ENCODE measurements at places on chromosomes 5 and 9.
A peak's percentile ranks its signal among the peaks of the same experiment; 100 is the strongest.

DNA sequence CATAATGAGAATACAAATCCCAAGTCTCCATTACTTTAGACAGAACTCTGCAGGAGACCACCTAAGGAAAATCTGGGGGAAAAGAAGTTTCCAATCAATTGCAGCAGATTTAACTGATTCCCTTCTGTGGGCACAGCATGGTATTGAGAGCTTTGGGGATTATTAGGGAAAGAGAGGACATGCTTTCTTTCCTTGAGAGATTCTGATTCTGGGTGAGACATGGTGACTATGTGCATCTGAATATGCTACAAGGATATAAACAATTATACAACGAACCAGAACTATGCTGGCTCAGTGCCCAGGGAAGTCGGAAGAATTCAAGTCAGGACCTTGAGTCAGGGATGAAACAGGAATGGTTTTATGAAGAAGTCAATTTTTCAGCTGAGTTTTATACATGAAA, 183.7 kb downstream of the PDE4D start:
- DNase-seq: no peak

DNA sequence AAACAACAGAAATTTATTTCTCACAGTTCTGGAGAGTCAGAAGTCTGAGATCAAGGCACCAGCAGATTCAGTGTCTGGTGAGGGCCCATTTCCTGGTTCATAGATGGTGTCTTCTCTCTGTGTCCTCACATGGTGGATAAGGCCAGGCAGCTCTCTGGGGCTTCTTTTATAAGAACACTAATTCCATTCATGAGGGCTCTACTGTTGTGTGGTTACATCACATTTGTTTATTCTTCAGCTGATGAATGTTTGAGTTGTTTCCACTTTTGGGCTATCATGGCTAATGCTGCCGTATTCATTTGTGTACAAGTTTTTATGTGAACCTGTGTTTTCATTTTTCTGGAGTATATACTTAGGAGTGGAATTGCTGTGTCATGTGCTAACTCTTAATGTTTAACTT, 35.2 kb downstream of the DDX4 start:
- DNase-seq: no peak

- no peak for DNase-seq
These were observed 143.7 kb downstream of the ARHGAP26 start for GRCh38 chr5:142913728-142914338.

DNA sequence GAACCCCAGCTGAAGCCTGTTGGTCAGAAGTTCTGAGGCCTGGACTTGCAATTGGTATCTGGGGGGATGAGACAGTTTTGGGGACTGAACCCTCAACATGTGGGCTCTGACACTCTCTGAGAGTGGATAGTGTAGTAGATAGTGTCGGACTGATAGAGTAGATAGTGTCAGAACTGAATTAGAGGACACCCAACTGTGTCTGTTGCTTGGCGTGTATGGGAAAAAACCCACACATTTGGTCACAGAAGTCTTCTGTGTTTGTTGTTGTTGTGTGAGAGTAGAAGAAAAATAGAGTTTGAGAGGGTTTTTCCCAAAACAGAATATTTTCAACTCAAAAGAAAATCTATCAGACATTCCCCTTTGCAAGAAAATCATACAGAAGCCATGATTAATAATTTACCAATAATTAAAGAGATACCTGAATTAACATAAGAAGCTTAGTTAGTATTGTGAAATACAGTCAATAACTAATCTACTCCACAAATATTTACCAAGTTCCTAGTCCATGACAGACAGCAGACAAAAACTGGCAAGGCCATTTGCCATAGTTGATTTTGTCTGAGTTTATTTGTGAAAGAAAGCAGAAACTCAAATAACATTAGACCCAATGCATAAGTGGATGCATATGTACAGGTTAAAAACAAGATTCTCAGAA, 170.9 kb downstream of the CTNND2 start:
- no peak for DNase-seq

DNA sequence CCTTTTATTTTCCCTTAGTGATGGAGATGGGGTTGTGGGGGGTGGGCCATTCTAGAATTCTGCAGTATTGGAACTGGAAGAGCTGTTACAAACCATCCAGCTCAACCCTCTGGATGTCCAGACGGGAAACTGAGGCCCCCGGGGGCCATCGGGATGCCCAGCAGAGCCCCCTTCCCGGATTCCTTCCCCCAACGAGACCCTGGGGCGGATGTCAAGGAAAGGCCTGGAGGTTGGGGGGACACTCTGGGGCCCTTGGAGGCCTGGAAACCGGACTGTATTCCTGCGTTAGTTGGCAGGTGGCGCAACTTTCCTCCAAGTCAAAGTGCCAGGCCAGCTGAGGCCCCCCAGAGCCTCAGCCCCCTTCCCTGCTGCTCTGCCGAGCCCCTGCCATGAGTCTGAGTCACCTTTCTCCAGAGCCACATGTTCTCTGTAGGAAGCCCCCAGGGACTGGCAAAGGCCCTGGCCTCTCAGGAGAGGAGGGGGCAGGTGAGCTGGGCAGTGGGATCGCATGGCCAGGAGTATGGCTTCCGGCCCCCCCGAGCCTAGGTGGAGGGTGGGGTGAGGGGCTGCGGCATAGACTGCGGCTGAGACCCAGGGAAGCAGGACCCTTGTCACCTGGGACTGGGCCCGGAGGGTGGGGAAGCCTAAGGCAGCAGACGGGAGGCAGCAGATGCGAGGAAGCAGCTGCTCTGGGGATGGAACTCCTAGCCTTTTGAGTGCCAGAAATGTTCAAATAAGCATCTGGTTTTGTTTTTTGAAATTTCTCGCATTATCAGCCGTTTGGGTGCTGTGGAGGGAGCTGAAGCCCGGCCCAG, 17.8 kb upstream of the FIBCD1 start:
- peak; percentile 86 for DNase-seq

GRCh38 chr9:111027798-111028197, 10.5 kb downstream of the LPAR1 start:
- DNase-seq: no peak

GRCh38 chr5:84706678-84707641, 322.3 kb upstream of the EDIL3 start:
- DNase-seq: no peak

GRCh38 chr5:149363358-149363757, 5.5 kb downstream of the PCYOX1L start:
- DNase-seq: no peak

- DNase-seq: no peak
These were observed 74.8 kb downstream of the SLF1 start for GRCh38 chr5:94693043-94693822.

DNA sequence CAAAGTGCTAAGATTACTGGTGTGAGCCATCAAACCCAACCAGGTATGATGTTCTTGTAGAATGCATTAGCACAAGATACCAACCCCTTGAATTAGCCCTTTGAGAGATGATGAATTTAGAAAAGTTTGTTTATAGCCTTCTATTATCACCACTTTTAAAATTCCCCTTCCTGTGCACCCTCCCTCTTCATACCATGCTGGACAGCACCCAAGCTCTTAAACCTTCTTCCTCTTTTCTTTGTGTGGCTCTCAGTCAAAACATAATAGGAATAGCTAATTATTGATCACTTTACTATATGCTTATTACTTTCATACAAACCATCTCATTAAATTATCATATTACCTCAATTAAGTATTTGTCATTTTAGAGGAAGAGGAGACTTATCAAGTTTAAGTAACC, 87.6 kb upstream of the TMED7 start:
- no peak for DNase-seq
